ENCODE measurements at places on chromosomes 7 and 10.

GRCh38 chr7:43143918-43144589 lies 31.6 kb downstream of the HECW1 start:
- no peak for DNase-seq

- no peak for DNase-seq
Measured at GRCh38 chr10:80517416-80518142, 20.1 kb upstream of the SH2D4B start.

GRCh38 chr10:96507044-96507443 lies 6.7 kb downstream of the TLL2 start:
- no peak for DNase-seq

- no peak for DNase-seq
Measured at GRCh38 chr10:3791974-3792633, 7.1 kb upstream of the KLF6 start.

DNA sequence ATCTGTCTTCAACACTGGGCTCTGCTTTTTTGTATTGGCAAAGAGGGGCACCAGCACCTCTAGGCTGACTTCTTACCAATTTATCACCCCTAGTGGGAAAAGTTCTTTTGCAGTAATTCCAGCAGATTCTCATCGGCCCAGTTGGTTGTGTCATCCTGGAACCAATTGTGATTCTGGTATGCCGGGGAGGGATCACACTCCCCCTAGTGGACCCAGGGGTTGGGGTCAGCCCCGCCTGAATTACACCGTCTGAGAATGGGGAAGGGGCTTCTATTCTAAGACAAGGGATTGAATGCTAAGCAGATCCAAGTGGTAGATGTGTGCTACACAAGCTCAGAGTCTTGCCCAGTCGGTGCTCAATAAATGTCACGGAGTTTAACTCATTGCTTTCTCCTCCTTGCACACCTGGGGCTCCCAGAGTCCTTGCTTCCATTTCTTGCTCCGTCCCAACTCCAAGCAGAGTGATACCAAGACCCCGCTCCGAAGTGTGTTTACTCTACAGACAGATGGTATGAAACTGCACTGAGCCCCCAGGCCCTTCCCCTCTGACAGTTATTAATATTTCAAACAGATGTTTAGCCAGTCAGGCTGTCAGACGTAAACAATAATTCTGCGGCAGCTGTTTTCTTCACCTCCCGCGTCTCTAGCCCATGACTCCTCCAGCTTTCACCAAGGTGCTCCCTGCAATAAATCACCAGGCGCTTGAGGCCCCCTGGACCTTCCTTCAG lies 71.9 kb downstream of the C10orf105 start:
- peak; percentile 53 for DNase-seq

- DNase-seq, result no peak
Measured at GRCh38 chr10:96588060-96588554, 1.3 kb upstream of the TM9SF3 start.

- peak; percentile 22 for DNase-seq
Measured at GRCh38 chr7:129143724-129144094, 798 bp upstream of the TSPAN33 start.

- no peak for DNase-seq
Measured at GRCh38 chr7:135601182-135601581, 43.5 kb downstream of the NUP205 start.

GRCh38 chr10:30873411-30873810 lies 158.3 kb downstream of the ZNF438 start:
- DNase-seq, result no peak

GRCh38 chr7:101804088-101804963 lies 13.1 kb upstream of the CUX1 start:
- peak; percentile 43 for DNase-seq

- DNase-seq, result no peak
Measured at GRCh38 chr10:77397103-77397502, 240.5 kb downstream of the KCNMA1 start.

GRCh38 chr10:108425283-108425964 lies 1260.9 kb upstream of the SORCS1 start:
- no peak for DNase-seq

DNA sequence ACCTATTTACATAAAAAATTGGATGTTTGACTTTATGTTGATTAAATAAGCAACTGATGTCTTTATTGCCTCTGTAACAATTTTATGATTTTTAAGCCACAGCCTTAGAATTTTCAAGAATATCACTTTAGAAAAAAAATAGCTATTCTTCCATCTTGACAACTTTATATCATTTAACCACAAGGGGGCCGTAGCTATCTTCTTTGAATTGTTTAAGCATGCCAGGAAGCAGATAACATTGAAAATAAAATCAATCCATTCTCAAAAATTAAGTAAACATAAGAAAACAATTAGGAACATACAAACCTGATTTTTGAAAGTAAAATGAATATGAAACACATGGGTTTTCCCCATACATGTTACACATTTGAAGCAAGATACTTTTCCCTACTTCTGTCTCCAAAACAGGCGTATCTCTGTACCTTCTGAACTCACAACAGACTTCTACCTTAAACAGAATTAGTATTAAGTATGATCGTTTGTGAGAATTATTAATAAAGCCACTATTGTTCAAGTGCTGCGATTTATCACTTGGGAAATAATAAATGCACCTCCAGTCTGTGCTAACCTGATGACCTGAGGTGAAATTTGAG lies 209.0 kb downstream of the CACNA2D1 start:
- DNase-seq, result peak; percentile 78

DNA sequence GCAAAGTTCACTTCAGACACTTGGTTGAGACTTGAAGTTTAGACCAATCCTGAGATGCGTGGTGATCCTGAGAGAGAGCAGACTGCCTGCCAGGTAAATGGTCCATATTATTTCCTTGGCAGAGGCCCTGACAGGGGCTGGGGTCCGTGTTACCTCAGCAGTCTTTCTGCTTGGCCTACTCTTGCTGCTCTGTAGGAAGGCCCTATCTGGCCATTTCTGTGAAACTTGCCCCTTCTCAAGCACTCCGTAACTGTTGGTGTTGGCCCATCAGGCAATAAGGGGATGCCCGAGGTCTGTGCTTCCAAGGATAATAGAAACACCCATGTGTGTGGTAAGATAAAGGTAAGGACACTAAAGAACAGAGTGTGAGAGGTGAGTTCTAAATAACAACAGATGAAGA lies 20.0 kb downstream of the LOXL4 start:
- no peak for DNase-seq

DNA sequence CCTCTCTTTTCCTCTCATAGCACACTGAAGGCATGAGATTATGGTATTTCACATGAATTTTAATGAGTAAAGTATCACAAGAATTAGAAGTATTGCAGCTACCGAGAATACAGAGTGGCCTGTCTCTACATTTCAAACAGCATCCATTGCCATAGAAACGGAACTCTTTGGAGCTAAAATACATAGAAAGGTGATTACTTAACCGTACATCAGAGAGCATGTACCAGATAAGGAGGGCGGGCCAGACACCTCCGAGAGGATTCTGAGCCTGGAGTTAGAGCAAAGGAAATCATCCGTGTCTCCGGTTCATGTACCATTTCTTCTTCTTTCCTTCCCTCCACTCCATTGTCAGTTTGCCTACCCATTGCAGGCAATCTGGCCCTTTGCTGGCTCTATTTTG lies 196.7 kb downstream of the KLF6 start:
- DNase-seq, result no peak

DNA sequence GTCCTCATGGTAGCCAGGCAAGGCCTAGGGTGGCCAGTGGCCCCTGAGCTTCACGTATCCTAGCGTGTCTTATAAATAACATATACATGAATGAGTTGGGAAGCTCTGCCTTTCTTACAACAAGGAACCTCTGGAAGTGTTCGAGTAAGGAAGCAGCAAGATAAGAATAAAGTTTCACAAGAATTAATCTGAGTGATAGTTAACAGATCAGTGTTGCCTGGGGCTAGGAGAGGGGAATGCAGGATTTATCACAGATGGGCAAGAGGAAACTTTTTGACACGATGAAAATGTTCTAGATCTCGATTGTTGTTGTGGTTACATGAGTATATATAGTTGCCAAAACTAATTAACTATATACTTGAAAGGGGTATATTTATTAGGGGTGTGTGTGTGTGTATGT lies 74.2 kb downstream of the TSPAN12 start:
- no peak for DNase-seq

GRCh38 chr7:134552105-134552504 lies 3.2 kb downstream of the AKR1B15 start:
- DNase-seq, result no peak

GRCh38 chr10:115903207-115903606 lies 369.8 kb downstream of the GFRA1 start:
- DNase-seq, result no peak

DNA sequence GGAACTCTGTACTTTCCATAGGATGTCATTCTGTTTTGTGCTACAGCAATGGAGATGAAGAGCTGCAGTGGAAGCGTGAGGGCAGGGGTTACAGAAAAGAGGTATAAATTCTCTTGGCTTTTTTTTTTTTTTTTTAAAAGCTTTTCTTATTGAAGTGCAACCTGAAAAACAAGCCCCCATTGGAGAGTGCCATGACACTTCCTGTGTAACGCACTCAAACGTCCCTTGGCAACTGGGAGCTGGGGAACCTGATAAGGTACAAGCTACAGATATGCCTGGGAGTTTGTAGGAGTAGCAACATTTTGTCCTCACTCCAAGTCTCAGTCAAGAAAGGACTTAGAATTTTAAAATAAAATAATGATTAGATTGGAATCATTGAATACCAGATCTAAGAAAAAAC lies 512.1 kb downstream of the RPS24 start:
- DNase-seq, result no peak

DNA sequence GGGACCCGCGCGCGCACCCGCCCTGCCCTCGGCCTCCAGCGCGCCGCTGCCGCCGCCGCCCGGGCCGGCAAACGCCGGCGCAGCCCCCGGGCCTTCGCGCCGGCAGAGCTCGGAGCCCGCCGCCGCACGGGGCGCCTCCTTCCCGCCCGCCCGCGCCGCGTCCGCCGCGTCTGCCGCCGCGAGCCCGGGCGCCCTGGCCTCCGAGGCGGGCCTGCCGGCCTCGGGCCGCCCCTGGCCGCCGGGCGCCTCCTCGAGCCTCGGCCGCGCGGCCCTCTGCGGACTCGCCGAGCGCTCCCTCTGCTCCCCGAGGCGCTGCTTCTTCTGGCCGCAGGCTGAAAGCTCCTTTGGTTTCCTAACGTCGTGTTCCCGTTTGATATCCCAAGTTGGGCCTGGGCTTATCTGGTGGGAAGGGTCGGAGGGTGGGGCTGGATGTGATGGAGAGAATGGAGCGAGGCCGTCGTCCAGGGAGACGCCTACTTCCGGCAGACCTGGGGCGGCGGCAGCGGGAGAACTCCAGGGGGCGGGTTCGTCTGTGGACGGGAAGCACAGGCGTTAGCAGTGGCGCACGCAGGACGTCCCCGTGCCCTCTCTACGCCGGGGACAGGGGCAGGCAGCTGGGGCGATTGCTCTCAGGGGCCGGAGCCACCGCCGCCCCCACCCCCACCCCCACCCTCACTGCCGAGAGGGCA lies 221.0 kb downstream of the PHTF2 start:
- DNase-seq, result peak; percentile 96

GRCh38 chr7:35823440-35823839 lies 22.6 kb downstream of the SEPTIN7 start:
- no peak for DNase-seq

- DNase-seq, result no peak
Measured at GRCh38 chr7:158064631-158065030, 523.0 kb downstream of the PTPRN2 start.

DNA sequence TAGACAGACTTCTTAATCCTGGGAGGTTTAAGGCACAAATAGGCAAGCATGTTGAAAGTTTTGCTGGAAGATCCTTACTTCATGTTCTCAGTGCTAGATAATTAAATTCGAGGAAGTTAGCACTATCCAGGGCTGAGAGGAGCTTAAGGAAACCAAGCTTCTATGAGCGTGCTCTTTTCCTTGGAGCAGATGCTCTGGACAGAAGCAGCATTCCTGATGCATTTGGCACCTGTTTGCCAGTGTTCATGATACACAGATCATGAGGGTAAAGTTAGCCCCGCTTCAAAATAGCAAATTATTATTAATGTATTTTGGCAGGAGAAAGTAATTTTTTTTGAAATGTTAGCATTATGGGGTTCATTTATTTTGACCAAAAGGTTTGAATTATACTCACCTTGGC lies 9.4 kb downstream of the HDAC9 start:
- DNase-seq, result no peak

GRCh38 chr7:88089561-88089960 lies 130.3 kb downstream of the SRI start:
- no peak for DNase-seq

GRCh38 chr7:108136191-108136688 lies 6.1 kb upstream of the LAMB4 start:
- DNase-seq, result no peak

DNA sequence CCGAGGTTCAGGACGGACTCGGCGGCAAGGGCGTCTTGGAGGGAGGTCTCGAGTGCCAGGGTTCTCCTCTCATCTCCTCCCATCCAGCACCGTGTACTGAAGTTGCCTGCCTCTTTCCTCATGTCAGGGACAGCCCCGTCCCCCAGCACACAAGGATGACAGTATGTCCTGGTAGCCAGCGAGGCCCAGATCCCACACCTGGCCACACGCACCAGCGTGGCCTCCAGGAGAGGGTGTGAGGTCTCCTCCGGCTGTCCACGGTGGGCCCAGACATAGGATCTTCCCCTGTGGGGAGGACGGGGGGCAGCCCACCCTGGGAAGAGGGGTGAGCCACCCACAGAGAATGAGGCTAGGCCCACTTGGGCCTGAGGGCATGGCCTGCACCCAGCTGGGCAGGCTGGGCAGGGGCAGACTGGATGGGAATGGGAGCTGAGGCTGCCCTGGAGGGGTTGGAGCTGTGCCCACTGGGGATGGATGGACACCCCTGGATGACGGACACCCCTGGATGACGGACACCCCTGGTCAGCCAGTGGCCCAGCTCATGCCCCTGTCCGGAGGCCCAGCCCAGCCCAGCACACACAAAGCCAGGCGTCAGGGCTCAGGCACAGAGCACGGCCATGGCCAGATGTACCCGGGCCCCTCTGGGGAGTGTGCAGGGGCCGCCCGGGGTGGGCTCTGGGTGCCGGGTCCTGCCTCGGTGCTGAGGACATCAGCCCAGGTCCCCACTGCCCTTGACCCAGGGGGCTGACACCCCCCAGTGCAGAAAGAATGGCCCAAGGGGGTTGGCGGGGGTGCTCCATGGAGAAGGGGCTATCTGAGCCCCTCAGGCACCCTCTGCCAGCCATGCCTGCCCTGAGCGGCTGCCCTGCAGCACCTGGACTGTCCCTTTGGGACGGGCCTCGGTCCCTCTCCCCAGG lies 30.9 kb upstream of the CFAP46 start:
- no peak for DNase-seq

DNA sequence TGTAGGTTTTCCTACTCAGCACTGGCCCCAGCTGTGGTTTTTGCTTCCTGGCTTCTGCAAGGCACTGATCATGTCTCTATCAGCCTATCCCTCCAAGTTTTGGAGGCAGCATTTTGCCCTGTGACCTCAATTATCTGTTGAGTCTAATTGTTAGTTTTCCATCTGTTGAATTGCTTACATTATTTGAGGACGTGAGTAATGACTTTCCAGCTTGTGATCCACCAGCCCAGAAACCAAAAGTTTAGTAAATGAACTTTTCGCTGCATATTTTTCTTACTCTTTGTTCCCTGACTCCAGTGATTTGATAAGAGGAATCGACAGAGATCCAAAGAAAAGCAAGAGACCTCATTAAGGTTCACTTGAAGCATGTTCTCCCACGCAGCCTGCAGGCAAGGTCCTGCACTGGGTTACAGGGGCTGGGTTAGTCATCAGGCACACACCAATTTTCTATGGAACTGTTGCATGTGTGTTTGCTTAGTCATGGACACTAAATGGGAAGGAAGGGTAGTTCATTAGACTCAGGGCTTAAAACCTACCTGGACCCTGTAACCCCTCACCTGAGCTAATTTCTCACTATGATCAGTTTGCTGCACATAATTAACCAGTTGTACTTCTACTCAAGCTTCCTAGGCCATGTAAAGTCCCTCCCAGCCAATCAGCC lies 57.2 kb downstream of the AKR1E2 start:
- DNase-seq, result no peak

Data from eye (tissue), 1 donor.